Upper lobe of right lung (tissue), 1 donor: ENCODE measurements at places on chromosomes 11 and 22. TPM values are rescaled to one million over a fixed set of nuclear protein-coding genes. Genes with fewer than 3 reads are reported as not detected.

GRCh38 chr11:63816732-63817131 lies 3.5 kb downstream of the SPINDOC start:
- no peaks in the 10 kb centered on the region for H3K27me3 ChIP-seq
- H3K4me3 ChIP-seq: no peak overlapping the region
- peaks cover 44% of the 10 kb centered on the region for H3K36me3 ChIP-seq
- DNase-seq: no peak
- peaks cover 25% of the 10 kb centered on the region for H3K4me1 ChIP-seq
- no peak overlapping the region for H3K27ac ChIP-seq

DNA sequence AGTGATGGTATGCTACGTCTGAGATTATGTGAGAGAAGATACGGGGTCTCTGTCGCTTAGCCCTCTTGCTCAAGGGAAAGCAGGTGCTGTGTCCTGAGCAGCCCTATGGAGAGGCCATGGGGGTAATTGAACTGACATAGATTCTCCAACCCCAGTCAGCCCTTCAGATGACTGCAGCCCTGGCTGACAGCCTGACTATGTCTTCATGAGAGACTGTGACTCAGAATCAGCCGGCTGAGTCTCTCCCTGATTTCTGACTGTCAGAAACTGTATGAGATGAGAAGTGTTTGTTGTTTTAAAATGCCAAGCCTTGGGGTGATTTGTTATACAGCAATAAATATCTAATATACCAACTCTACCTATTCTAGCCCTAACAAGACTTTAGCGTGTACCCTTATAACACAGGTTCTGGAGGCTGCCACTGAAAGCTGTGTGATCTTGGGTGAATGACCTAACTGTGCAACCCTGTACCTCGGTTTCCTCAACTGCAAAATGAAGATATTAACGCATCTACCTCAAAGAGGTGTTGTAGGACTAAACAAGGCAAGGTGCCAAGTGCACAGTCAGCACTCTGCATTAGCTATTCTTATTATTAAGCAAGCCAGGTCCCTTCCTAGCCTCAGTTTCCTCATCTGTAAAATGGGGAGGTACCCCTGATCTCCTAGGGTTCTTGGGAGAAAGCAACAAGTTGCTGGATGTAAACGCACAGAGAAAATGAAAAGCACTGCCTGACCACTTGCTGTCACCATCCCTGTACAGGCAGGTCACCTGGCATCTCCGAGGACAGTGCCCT lies 24.9 kb downstream of the SLC43A1 start:
- H3K27ac ChIP-seq: no peak overlapping the region
- no peak overlapping the region for H3K4me3 ChIP-seq
- DNase-seq: no peak
- no peaks in the 10 kb centered on the region for H3K4me1 ChIP-seq
- H3K36me3 ChIP-seq: peaks cover 30% of the 10 kb centered on the region
- H3K27me3 ChIP-seq: no peaks in the 10 kb centered on the region

- no peaks in the 10 kb centered on the region for H3K36me3 ChIP-seq
- H3K27ac ChIP-seq: no peak overlapping the region
- H3K4me1 ChIP-seq: no peaks in the 10 kb centered on the region
- H3K27me3 ChIP-seq: no peaks in the 10 kb centered on the region
- no peak for DNase-seq
These were observed 577.8 kb downstream of the JRKL start for GRCh38 chr11:96967616-96968015.

The PRG3 gene
- not detected for total RNA-seq

The UQCC3 gene
- total RNA-seq: 5.7 TPM

The TSSK2 gene
- not detected for total RNA-seq

The C11orf52 gene
- total RNA-seq: 9.8 TPM

The OR4C15 gene
- not detected for total RNA-seq

- peaks cover 10% of the 10 kb centered on the region for H3K4me1 ChIP-seq
- no peak overlapping the region for H3K27ac ChIP-seq
- H3K4me3 ChIP-seq: no peak overlapping the region
These were observed 144.0 kb downstream of the CRYBB2 start for GRCh38 chr22:25363474-25363873.

DNA sequence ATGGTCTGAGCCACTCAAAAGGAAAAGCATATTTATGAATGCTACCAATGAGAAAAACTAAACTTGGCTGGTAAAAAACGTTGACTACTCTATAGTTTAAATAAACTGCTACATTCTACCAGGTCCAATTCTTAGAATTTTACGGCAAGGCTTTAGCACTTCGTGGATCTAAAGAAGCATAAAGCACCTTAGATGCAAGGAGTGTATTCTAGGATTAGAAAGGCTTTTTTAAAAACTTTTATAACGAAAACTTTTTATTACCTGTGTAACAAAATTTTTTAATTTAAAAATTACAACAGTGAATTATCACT lies 13.9 kb downstream of the PHF21A start:
- peaks cover 12% of the 10 kb centered on the region for H3K4me1 ChIP-seq
- no peaks in the 10 kb centered on the region for H3K27me3 ChIP-seq
- no peaks in the 10 kb centered on the region for H3K36me3 ChIP-seq
- H3K27ac ChIP-seq: no peak overlapping the region
- no peak overlapping the region for H3K4me3 ChIP-seq

GRCh38 chr11:70608568-70609470 lies 210.5 kb downstream of the CTTN start:
- no peaks in the 10 kb centered on the region for H3K36me3 ChIP-seq
- H3K4me3 ChIP-seq: no peak overlapping the region
- no peak for DNase-seq
- no peak overlapping the region for H3K27ac ChIP-seq
- no peaks in the 10 kb centered on the region for H3K27me3 ChIP-seq

The FTH1 gene
- 4,022 TPM for total RNA-seq

The OR51E2 gene
- not detected for total RNA-seq

The BARX2 gene
- not detected for total RNA-seq

GRCh38 chr11:45141171-45141570 lies 5.3 kb upstream of the PRDM11 start:
- H3K4me3 ChIP-seq: no peak overlapping the region
- no peaks in the 10 kb centered on the region for H3K27me3 ChIP-seq
- no peak for DNase-seq
- no peaks in the 10 kb centered on the region for H3K4me1 ChIP-seq

The P4HA3 gene
- 0.96 TPM for total RNA-seq

GRCh38 chr11:85665733-85666132 lies 804 bp upstream of the CREBZF start:
- no peak for DNase-seq
- H3K27ac ChIP-seq: no peak overlapping the region
- H3K36me3 ChIP-seq: peaks cover 20% of the 10 kb centered on the region

The KCNJ1 gene
- total RNA-seq: 0.23 TPM

The MS4A8 gene
- not detected for total RNA-seq
